ENCODE measurements at places on chromosomes 12 and 14.
A peak's percentile ranks its signal among the peaks of the same experiment; 100 is the strongest.

GRCh38 chr14:82438436-82438835 lies 904.8 kb upstream of the SEL1L start:
- DNase-seq, result no peak

DNA sequence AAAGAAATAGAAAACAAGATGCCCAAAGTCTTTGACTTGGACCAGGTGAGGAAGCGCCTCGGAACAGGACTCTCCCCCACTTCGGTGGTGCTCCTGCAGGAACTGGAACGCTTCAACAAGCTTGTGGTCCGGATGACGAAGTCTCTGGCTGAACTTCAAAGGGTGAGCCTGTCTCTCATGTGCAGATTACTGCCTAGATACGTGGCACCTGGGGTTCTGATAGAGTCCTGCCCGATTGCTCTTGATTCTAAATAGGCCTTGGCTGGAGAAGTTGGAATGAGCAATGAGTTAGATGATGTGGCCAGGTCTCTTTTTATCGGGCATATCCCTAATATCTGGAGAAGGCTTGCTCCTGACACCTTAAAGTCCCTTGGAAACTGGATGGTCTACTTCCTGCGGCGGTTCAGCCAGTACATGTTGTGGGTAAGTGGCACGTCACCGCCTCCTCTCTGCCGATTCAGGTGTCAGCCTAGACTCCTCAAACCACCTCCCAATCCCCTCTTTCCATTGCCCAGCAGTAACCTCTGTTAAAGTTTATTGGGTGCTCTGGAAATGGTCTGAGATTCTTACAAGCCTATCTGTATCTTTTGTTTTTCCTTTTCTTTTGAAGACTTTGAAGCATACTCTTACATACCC lies 40.8 kb downstream of the CCDC92 start:
- DNase-seq, result no peak

- DNase-seq, result no peak
Observed at GRCh38 chr12:105705765-105706164, 375.3 kb downstream of the C12orf75 start.

GRCh38 chr14:75339059-75339458 lies 60.4 kb downstream of the FOS start:
- DNase-seq, result no peak

- DNase-seq, result no peak
Observed at GRCh38 chr14:23861666-23862065, 91.9 kb upstream of the DHRS4 start.

DNA sequence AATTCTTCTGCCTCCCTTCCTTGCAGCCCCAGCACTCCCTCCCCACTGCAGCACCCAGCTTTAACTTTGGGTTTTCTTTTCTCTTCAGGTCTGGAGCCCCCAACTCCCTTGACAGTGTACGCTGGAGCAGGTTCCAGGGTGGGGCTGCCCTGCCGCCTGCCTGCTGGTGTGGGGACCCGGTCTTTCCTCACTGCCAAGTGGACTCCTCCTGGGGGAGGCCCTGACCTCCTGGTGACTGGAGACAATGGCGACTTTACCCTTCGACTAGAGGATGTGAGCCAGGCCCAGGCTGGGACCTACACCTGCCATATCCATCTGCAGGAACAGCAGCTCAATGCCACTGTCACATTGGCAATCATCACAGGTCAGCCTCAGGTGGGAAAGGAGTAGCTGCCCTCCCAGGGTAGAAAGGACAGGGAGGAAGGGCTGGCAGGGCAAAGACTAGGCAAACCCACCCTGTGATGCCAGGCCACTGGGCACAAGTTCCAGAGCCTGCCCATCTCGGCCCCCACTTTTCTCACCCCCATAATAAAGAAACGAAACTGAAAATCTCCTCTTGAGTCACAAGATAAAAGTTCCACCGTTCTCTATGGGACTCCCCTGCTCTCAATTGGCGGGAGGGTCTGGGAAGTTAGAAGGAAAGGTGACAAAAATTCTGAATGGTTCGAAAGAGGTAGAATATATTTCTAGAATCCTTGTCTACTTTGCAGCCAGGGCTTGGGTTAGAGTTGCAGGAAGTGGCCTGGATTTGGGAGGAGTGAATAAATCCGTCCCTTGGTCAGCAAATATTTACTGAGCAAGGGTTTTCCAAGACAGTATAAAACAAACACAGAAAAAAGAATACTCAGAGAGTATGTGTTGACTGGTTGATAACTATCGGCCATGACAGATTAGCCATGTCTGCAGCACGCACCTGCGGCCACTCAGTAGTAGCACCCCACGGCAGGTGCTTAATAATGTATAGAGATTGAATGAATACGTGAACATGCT lies 3.2 kb downstream of the LAG3 start:
- DNase-seq, result no peak

- DNase-seq, result no peak
Observed at GRCh38 chr14:55303691-55304145, 32.5 kb downstream of the FBXO34 start.

GRCh38 chr12:130433411-130433810 lies 95.7 kb downstream of the PIWIL1 start:
- no peak for DNase-seq

DNA sequence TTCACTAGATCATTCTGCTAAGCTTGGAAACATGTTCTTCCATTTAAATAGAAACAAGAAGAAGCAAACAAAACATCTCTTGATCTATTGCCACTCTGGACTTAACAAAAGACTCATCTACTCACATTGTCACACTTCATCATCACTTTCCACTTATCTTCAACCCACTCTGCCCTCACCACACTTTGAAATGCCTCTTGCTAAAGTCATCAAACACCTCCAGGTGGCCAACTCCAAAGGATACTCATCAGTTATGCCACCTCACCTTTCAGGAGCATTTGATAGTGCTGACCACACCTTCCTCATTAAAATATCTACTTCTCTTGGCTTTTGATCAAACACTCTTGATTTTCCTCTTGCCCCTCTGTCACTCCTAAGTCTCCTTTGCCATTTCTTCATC lies 7.2 kb downstream of the EFCAB11 start:
- DNase-seq, result no peak

- DNase-seq, result no peak
Observed at GRCh38 chr14:99878563-99878962, 85.3 kb downstream of the EML1 start.

- no peak for DNase-seq
Observed at GRCh38 chr14:24183014-24183481, 5.6 kb downstream of the IPO4 start.

GRCh38 chr12:105499205-105499604 lies 168.7 kb downstream of the C12orf75 start:
- DNase-seq, result no peak

GRCh38 chr14:97688631-97689336 lies 891.6 kb downstream of the VRK1 start:
- DNase-seq, result no peak

DNA sequence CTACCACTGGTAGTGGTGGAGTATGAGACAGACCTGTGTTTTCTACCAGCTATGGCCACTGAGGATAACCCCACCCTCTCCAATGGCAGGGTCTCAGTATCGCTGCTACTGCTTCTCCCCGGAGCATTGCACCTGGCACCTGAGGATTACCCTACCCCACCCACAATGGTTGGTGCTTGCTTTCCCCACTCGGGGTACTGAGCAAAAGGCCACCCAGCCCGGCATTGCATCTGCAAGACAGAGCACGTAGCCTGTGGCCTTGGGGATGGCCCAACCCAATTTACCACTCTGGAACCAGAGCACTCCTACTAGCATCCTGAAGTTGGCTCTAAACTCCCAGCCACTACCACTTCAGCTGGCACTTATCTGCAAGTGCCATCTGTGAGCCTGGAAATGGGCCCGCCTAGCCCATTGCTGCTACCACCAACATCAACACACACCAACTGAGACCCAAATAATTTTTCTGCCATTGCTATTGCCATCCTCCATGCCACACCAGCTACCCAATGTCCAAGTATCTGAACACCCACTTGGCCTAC lies 145.7 kb downstream of the CNTN1 start:
- DNase-seq, result no peak

DNA sequence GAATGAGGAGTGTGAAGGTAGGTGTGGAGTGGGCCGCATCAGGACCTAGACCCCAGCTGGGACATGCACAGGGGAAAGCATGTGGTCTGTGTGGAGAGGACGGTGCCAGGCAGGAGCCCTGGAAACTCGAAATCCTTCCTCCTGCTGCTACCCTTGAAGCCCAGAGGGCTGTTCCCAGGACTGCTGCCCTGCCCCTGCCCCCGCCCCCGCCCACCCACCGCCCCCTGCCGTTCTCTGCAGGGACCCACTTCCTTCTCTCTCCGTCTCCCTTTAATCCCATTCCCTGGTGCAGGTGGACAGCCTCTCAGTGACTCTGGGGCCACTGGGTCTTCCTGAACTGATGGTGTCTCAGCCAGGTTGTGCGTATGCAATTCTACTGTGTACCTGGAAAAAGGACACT lies 8.0 kb downstream of the ITFG2 start:
- no peak for DNase-seq

DNA sequence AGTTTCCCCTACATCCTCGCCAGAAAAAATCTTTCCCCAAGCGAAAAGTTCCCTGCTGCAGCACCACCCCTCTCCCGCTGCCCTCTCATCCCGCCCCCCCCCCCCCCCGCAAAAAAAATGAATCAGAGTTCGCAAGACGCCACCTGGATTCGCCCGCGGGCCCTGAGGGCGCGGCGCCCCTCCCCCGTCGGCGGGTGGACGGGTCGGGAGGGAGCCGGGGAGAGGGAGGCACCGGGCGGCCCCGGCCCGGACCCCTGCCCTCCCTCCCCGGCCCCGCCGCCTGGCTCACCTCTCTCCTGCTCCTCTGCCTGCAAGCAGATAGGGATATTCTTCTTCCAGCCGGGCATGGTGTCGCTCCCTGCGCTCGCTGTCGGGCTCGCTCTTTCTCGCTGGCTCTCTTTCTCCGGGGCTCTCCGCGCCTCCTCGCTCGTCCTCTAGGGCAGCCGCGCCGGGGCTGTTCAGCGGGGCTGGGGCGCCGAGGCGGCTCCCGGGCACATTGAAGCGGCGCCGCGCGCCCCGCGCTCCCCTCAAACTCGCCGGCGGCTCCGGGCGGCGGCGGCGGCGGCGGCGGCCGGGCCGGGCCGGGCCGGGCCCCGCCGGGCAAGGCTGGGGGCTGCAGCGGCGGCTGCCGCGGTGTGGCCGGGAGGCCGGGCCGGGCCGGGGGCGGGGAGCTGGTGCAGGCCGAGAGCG lies 200.3 kb upstream of the CAND1 start:
- peak; percentile 27 for DNase-seq

GRCh38 chr12:44031472-44032185 lies 195.7 kb downstream of the TMEM117 start:
- no peak for DNase-seq

- peak; percentile 69 for DNase-seq
Observed at GRCh38 chr12:1606021-1606622, 11.7 kb upstream of the FBXL14 start.

DNA sequence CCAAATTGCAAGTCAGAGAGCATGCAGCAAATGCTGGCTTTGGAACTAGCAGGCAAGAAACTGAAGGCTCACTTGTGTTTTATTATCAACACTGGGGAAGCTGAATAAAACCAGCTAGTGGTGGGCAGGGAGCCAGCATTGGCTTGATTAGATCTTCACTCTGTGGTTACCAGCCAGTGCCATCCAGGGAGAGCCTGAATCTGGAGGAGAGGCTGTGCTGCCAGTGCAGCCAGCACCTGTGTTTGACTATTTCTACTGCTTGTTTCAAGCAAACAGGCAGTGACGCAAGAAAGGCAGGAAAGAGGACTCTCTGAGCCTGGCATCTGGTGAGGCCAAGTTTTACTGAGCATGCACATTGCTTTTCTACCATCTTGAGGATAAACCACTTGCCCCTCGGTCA lies 247.0 kb downstream of the PHLDA1 start:
- DNase-seq, result no peak

DNA sequence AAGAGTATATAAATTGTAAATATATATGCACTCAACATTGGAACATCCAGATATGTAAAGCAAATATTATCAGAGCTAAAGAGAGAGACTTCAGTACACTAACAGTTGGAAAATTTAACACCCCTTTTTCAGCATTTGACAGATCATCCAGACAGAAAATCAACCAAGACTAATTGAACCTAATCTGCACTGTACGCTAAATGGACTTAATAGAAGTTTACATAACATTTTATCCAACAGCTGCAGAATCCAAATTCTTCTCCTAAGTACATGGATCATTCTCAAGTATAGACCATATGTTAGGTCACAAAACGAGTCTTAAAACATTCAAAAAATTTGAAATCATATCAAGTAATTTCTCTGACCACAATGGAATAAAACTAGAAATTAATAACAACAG lies 229.1 kb upstream of the CLEC14A start:
- no peak for DNase-seq

DNA sequence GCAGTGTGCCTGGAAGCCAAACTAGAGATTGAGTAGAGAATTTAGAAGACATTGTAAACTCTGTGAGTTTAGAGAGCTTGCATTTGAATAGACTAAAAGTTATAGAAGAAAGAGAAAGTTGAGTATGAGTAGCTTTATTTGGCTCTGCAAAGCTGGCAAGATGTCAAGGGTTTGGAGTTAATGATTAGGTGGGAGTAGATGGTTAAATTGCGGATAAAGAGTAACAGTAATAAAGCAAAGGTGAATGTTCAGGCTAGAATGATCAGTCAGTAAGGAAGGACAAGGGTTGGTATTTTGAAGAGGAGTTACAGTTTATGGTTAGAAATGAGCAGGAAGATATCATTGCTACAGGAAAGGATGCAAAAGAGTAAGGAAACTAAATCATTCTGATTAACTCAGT lies 5.2 kb downstream of the PPM1A start:
- no peak for DNase-seq

DNA sequence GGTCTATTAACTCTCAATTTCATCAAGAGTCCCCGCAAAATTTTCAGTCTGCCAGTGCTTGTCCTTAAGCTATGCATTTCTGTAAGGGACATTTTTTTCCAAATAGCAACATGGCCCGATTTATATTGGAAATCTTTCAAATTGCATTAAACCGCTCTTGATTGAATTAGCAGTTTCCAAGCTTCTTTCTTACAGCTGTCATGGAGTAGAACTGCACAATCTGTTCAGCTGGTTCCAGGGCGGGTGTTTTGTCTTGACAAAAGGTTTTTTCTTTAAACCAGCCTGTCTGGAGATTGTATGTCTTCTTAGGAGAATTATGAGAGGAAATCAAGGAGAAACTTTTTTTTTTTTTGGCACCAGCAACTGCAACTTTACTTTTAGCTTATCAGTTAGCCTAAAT lies 185.8 kb downstream of the ALG10B start:
- no peak for DNase-seq

DNA sequence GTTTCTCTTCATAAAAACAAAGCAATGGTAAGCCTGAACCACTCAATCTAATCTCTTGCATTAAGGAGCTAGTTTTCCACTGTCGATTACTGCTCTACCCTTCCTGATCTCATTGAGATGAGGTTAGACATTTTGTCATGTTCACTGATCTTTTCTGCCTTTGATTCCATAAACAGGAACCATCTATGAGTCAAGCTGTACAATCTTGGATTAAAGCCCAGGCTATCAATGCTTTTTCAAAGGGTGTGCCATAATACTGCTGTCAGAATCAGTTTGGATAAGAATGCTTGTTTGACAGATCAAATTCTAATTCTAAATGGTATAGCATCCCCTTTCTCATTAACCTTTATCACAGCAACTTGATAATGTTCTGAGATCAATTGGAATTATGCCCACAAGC lies 16.1 kb downstream of the GRIP1 start:
- no peak for DNase-seq

GRCh38 chr12:32761716-32762115 lies 6.0 kb upstream of the YARS2 start:
- no peak for DNase-seq
